Psoas muscle (tissue), 8 donors: ENCODE measurements at places on chromosomes 12 and 14. TPM values are rescaled to one million over a fixed set of nuclear protein-coding genes. Genes with fewer than 3 reads are reported as not detected.

GRCh38 chr14:37588667-37588955, 6.4 kb downstream of the FOXA1 start:
- DNase-seq = no peak

DNA sequence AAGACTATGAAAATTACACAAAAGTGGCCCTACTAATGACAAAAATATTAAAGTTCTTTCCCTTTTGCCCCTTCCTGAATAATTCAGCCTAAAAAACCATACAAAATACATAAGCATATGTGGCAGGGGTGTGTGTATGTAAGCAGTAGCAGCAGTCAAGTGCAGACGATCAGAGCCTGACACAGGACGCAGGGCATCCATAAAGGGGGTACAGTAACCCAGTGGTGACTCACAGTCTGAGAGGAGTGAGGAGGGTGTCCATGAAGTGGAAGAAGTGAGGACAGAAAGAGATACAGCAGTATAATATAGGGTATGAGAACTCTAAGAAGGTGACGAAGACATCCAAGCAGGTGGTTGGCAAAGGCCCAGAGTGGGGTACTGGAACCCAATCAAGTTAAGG, 56.7 kb downstream of the RALGAPA1 start:
- no peak for DNase-seq

GRCh38 chr14:60665177-60665550, 15.9 kb upstream of the SIX1 start:
- DNase-seq = no peak

DNA sequence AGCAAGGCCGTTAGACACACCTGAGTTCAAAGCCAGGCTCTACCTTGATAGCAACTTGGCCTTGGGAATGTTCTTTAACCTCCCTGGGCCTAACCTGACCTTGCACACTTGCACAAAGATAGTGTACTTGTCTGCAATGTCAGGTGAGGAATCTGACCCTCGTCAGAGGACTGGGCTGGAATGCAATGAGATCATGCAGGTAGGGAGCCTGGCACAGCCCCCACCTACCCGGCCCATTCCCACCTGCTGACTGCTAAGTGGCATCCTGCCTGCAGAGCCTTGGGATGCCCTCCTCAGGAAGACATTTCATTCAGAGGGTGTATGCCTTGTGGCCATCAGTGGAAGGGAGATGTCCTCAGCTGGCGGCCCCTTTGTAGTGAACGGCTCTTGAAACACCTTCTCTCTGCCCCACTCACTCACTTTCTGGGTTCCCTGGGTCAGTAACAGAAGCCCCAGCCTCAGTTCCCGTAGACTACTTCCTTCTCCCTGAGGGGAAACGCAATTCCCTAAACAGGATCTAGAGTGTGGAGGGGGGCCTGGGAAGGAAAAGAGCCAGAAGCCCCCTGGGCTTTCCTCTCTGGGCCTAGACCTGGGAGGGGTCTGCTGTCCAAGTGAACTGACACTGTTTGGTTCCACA, 68.0 kb upstream of the DICER1 start:
- DNase-seq = no peak

- no peak for DNase-seq
Observed at GRCh38 chr12:69906411-69907216, 81.6 kb downstream of the MYRFL start.

DNA sequence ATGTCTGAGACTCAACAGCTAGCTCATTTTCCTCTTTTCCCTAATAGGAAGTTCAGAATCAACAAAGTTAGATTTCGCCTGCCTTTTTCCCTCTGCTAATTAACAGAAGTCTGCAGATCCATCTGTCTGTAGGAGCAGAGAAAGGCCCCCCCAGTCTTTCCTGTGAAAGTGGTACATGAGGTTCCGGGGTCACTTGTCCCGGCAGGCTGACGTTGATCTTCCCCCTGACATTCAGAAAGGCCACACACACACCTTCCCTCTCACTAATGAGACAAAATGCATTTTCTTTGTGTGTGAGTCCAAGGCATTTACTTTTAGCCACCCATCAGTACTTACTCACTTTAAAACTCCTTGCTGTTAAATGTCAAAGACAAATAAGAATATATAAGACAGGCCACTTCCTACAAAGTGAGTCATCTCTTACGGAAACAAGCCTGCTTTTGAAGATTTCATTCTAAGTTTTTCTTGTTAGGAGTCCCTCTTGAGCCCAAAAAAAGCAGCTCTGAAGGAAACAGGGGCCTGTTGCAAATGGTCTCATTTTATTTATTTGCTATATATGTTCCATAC, 138.7 kb downstream of the TTC7B start:
- DNase-seq = no peak

DNA sequence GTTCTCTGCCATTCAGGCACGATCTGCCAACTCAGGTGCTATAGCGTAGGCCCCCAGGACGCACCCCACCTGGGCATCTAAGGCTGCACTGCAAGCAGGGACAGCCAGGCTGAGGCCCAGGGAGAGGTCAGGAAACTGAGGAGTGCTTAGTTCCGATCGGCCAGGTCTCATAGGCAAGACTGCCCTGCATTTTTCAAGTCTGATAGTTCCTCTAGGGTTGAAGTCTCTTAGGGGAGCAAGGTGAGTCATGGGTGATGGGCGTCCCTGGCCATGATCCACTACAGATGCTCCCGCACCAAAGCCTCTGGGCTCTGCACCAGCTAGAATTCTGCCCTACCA, 13.2 kb downstream of the NOPCHAP1 start:
- no peak for DNase-seq

DNA sequence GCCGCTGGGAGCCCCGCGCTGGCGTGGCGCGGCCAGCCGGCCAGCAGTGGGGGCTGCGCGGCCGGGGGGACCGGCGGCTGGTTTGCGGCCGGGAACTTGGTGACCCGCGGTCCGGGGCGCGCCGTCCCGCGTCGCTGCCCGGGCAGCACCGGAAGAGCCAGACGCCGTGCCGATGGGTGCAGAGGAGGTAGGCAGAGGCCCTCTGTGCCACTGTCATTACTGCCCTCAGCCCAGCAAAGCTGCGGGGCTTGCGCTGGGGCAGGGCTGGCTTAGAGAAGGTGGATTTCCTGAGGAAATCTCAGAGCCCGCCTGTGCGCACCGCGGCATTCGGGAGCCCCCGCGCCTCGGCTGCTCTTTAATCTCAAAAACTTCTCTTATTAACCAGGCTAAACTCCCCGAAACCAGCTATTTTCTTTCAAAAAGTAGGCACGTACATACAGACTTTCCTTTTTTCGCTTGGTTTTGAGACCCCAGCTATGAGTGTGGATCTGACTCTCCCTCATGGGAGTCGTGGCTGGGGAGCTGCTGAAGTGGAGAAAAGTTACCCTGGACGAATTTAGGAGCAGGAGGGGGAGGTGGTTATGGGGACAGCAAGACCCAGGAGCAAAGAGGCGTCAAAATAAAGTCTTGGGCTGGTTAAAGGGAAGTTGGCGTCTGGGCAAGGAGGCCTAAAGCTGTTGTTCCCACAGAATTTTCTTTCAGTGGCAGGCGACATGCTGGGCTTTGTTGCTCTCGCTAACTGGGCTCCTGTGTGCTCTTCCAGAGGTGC, 802 bp downstream of the SUSD6 start:
- DNase-seq = peak; percentile 57

GRCh38 chr14:68182492-68182891, 362.9 kb downstream of the RAD51B start:
- no peak for DNase-seq

Gene GSC
- total RNA-seq = 0.36 TPM

Gene SCN8A
- 0.05 TPM for total RNA-seq

Gene PCED1B
- total RNA-seq = 0.89 TPM
